Right lung (tissue), 10 donors: ENCODE measurements at places on chromosomes 12 and 14. TPM values are rescaled to one million over a fixed set of nuclear protein-coding genes. Genes with fewer than 3 reads are reported as not detected.

- DNase-seq = no peak
These were observed 177.3 kb upstream of the PLXNC1 start for GRCh38 chr12:93970900-93971688.

The P2RX7 gene
- 1.5 TPM for polyA plus RNA-seq

GRCh38 chr12:71242511-71242910 is 84.7 kb upstream of the TSPAN8 start:
- DNase-seq = peak; percentile 64

DNA sequence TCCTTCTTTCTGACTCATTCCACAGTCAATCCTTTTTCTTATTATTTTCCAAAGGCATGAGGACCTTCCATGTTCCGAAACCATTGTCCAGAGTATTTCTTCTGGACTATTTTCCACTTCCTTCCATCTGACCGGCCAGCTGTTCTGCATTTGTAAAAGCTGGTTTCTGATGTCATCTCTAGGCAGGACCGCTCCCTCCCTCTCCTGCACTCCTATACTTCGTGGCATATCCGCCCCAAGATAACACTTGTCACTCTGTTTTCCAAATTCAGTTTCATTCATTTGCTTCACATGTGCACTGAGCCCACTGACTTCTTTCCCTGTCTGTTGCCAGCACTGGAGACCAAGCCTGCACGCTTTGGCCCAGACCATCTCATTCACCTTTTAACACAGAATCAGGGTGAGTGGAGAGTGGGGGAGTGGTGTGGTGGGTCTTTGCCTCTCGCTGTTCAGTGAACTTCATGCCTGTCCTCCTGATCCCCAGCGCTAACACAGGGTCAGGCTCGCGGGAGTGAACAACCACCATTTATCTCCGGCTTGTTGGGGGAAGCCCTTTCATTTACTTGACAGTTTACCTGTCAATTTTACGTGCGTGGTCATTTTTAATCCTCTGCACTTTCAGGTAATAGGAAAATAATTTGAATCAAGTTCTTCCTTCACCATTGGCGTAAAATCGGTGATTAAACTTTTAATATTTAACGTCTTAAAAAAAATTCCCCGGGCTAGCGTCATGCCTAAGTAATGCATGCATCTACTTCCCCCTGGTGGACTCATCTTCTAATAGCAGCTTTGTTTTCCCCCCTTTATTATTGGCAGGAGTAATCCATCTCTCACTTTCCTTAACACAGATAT is 52.5 kb downstream of the C12orf75 start:
- peak; percentile 31 for DNase-seq

The SPX gene
- polyA plus RNA-seq = 19.6 TPM

The BCL11B gene
- 3.4 TPM for polyA plus RNA-seq

- no peak for DNase-seq
These were observed 10.1 kb upstream of the SPATS2 start for GRCh38 chr12:49357103-49357678.

DNA sequence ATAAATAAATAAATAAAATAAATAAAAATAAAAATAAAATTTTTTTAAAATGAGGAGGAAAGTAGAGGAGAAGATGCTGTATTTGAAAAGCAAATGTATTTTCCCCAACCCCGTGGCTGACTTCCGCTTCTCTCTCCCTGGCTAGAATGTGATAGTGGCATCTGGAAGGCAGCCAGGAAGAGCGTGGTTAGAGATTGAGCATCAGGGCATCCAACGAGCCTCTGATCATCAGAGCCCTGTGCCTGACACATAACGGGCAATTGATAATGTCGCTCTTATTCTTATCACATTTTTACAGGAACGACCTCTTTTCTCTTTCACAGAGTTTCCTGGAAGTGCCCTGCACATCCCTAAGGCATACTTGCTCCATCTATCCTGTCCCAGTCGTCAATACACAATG is 496.9 kb upstream of the TMEM132C start:
- no peak for DNase-seq

The PLEKHD1 gene
- polyA plus RNA-seq = 0.29 TPM

DNA sequence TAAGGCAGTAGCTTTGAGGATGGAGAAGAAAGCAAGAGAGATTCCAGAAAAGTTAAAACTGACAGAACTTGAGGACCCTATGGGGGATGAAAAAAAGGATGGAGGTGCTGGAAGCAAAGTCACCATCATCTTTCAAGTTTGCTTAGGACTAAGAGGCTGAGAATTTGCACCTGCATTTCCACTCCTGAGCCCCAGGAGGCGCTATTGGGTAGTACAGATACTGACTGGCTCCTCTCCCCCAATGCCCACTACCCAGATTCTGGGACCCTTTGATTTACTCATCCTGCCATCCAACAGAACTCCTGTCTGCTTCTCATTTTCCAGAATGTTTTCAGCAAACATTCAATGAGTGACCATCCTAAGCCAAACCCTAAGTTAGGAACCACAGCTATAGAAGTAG is 34.0 kb upstream of the CMKLR1 start:
- no peak for DNase-seq

- DNase-seq = no peak
These were observed 15.7 kb upstream of the MAX start for GRCh38 chr14:65117769-65118745.

GRCh38 chr12:98595243-98595988 is 1.9 kb downstream of the SLC25A3 start:
- DNase-seq = peak; percentile 5

DNA sequence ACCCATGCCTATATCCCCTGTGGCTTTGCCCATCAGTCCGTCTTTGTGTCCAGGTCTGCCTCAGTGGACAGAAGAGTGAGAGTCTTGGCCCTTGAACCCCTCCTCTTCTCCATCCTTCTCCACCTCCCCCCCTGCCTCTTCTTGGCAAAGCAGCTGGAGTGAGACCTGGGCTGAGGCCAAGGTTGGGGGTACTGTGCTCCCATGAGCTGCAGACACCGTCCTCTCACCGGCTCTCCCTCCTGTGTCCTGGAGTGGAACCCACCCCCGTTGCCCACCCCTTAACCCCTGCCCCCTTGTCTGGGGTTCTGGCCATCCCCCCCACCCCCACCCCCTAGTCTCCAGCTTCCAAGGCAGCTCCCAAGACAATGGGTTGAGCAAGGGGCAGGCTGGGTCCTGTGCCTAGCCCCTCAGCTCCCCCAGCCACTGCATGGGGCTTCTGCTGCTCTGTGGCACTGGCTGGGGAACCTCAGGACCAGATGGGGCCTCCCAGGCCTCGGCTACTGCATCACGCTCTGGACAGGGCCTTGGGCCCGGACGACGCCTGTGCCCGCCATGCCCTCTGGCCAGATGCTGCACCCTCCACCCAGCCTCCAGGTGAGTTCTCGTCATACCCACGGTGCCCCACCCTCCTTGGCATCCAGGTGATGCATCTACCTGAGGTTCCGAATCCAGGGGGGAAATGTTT is 35.7 kb downstream of the RTL1 start:
- no peak for DNase-seq

DNA sequence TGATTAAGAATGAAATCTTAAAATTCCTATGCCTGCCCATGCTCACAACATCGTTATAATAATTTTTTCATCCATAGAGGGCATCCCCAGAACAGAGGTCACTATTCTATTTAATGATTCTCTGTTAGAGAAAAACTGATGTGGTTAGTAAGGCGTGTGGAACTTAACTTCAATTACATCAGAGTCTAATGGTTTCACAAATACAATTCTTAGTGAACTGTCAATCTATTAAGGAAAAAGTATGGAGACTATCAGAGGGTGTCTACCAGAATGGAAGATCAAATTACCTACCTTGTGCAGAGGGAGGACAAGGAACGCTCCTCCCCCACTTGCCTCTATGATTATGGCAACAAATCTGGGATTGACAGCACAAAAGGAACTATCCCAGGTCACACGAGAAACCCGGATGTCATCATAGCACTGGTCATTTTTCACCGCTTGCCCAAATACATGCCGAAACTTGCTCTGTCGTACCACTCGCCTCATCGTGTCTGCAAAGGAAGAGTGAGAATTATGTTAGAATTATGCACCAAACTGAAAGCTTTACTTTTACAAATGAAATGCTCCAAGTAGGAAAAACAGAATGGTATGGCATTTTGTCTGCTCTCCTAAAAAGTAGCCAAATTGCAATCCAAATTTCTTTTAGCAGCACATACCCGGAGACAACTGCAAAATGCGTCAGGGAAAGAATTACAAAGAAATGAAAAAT is 30.3 kb downstream of the CORO1C start:
- no peak for DNase-seq

GRCh38 chr14:59284059-59284458 is 95.6 kb downstream of the DAAM1 start:
- no peak for DNase-seq

The ARF3 gene
- polyA plus RNA-seq = 109 TPM

The TAS2R46 gene
- 0.43 TPM for polyA plus RNA-seq

DNA sequence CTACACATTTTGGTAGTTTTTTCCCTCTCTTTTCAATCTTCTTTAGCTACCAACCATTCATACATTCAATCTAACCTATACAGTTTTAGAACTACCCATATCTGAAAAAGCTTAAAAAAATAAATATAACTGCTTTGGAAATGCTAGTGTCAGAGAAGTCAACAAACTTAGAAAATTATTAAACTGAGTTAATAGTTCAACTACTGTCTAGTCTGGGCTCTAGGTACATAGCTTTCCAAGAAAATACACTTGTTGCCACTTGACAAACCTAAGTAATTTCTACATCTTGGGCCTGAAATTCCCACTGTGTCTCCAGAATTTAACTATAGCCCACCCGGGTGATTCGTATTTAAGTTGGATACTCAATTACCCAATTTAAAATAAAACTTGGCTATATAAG is 22.1 kb downstream of the GTF2A1 start:
- no peak for DNase-seq

The GPR84 gene
- 0.16 TPM for polyA plus RNA-seq
